NCI-H1092 treated with DMSO at 0.1 percent for 48 hours (cell line): ENCODE measurements at places on chromosomes 16 and 17.

DNA sequence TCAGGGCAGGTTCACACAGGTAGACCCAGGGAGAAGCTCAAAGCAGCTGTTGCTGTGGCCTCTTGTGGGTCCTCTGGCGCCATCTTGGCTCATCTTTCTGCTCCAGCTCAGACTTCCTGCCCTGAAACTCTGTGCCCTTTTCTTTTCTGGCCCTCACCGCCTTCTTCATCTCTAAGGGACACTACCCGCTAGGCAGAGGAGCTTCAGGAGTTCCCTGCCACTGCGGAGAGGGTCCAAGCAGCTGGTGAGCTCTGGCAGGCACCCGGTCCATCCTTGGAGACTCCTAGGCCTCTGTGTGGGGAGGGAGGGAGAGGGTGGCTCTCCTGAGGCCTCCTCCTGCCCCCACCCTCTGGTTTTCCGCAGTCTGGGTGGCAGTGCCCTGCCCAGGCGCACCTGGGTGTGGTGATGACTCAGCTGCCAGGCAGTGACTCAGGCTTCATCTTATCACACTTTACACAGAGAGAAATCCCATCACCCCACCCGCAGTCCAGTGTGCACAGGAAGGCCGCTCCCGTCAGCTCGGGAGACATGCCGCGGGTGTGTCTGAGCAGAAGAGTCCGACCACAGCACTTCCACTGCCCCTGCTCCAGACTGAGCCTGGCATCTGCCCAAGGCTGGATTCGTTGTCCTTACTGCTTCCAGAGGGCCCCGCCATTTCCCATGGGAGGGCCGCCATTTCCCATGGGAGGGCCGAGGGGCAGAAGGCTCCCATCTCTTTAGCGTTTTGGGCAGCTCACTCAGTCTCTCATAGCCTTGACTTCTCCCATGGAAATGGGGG, 7.3 kb downstream of the NT5C start:
- DNase-seq, result no peak

DNA sequence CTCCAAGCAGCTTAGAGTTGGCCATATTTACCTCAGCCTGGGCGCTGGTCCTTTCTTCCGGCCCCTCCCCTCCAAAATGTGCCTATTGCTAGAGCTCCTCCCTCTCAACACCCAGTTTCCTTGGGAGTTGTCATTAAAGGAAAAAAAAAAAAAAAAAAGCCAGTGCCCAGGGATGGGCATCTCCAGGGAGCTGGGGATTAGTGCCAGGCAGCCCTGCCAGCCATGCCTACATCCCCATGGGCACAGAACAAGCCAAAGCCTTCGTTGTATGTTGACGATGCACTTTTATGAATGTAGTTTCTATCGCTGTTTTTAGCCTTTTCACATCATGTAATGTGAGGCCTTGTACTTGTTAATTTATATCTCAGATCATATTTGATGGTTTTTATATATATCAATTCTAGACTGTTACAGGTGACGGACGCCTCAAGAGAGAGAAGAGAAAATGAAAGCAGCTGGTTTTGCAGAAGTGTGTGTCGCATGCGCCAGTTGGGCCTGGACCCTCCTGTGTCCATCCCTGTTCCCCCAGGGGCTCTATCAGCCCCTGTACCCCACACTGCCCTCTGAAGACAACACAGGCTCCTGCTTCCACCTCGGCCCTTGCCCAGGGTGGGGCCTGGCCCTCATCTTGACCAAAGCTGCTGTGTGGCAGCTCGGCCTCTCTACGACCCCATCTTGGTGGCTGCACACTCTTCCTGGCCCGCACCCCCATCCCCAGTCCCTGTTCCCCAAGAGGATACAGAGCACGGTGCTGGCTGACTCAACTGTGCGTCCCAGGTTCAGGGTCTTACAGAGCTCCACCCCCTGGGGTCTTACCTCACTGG, 4.8 kb downstream of the LIMD2 start:
- DNase-seq, result no peak

DNA sequence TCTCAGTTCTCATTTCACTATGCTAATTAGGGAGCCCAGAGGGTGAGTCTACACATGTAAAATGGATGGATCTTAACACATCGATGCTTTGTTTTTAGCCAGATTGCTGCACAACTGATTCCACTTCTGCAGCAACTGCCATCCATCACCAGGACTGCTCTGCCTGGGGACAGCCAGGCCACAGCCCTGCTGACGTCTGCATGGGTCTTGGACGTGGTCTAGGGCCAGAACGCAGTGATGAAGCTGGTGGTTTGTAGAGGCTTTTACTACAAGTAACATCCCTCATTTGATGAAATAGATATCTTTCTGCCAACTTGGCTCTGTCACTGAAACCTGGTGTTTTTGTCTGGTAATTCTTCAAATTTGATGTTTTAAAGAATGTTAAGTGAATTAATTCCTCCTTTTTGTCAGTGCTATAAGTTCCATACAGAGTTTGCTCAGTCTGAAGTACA, 50.6 kb downstream of the MARCHF10 start:
- DNase-seq, result no peak

- no peak for DNase-seq
Observed at GRCh38 chr16:66054095-66054494, 312.4 kb upstream of the CDH5 start.

GRCh38 chr16:71803305-71803690, 5.3 kb downstream of the AP1G1 start:
- no peak for DNase-seq

DNA sequence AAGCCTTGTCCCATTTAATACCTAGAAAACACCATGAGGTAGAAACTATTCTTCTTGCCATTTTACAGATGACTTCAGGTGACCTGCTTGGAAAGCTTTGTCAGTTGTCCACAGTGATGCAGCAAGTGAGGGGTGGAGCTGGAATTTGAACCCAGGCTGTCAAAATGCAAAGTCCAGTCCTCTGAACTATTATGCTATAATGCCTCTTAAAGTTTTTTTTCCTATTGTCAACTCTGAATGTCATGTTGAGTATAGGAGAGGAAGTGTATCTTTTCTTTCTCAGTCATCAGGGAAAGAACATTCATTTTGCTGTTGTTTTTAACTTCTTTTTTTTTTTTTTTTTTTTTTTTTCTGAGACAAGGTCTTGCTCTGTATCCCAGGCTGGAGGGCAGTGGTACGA, 525.6 kb downstream of the XYLT1 start:
- DNase-seq, result no peak

DNA sequence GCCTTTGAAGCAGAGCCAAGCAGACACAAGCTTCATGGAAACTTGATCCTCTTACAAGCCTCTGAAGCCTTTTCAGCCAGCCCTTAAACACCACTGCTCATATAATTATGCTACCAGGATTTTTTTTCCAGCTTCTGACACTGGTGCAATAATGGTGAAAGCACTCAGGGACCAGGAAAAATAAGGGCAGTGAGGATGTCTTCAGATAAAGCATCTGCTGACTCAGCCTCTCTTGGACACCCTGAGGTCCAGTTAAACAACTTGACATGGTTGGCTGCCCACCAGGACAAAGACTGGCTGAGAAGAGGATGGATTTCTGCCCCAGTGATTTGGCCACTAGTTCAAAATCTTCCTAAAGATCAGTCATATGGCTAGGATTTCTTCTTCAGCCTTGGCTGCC, 124.2 kb upstream of the N4BP1 start:
- peak; percentile 21 for DNase-seq

GRCh38 chr16:89581861-89582563, 6.5 kb downstream of the CPNE7 start:
- peak; percentile 28 for DNase-seq

GRCh38 chr17:65898651-65899050, 293.3 kb downstream of the CEP112 start:
- no peak for DNase-seq

- no peak for DNase-seq
Observed at GRCh38 chr16:60060731-60061130, 1326.6 kb upstream of the GOT2 start.

- DNase-seq, result no peak
Observed at GRCh38 chr17:68853036-68853435, 102.2 kb downstream of the ABCA8 start.

DNA sequence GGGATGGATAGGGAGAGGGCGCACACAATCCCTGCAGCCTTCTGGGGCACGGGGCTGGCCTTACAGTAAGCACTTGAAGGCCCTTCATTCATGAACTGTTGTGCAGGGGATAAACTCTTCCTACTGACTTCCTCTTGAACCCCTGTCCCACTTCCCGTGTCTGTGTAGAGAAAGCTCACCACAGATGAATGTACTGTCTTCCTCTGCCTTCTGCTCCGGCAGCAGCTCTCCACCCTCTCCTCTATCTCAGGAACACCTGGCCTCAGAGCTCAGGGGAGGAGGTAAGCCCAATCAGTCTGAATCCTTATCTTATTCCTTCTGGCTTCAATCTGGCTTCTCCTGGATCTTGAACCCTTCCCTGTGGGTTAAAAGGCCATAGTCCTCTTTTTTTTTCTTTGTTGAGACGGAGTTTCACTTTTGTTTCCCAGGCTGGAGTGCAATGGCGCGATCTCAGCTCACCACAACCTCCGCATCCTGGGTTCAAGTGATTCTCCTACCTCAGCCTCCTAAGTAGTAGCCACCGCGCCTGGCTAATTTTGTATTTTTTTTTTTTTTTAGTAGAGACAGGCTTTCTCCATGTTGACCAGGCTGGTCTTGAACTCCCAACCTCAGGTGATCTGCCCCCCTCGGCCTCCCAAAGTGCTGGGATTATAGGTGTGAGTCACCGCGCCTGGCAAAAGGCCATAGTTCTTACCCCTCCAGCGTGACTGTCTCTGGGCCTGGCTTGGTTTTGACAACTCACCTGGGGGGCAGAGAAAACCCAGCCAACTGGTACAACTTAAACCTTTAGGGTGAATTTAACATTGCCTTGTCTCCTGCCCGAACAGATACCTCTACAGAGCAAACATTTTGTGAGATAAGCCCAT, 7.2 kb upstream of the SLC52A1 start:
- no peak for DNase-seq

DNA sequence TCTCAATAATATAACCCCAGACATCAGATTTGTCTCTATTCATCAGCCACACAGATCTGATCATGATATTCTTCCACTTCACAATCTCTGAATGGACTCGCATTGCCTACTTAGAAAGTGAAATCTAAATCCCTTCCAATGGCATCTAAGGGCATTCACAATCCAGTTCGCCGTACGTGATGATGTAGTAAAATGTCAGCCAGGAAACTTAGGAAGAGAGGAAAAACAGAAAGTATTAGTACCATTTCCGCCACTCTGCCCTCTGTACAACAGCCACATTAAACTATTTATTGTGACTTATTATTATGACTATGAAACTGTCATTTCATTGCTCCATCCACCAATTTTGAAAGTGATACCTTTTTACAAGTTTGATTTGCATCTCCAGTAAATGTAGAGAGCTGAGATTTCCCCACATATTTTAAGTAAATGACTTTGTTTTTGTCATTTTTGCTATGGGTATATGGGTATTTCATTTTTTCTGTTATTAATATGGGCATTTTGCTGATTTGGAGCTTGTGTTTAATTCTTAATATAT, 69.4 kb upstream of the SMIM36 start:
- no peak for DNase-seq

DNA sequence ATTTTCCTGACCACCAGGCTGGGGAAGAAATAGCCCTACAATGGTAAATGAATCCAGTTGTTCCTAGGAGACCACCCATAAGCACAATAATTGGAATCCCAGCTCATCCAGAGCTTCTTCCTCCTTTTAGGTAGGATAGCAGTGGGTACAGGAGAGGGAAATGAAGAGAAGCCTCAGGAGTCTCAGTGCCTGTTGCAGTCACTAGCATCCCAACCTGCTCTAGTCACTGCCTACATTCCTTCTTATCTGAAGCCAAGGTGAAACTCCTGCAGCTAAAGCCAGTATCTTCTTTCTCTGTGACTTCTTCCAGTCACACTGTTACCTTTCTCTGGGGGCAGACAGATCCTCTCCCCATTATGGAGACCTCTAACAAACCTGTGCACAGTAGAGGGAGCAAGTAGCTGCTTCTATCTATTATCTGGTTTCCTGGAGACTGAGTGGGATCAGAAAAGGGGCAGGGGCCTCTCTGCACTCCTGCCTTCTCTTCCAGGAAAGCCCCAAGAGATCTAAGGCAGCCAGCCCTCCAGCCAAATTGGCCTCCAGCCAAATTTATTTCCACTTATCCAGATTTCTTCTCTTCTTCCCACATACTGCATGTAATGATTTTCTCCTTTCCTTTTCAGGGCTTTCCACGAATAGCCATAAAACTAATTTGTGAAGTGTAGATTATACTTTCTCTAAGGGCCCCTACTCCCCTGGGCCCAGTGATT, 85.5 kb downstream of the SSH2 start:
- DNase-seq, result peak; percentile 22

GRCh38 chr17:15006421-15007128, 258.6 kb downstream of the PMP22 start:
- DNase-seq, result no peak

DNA sequence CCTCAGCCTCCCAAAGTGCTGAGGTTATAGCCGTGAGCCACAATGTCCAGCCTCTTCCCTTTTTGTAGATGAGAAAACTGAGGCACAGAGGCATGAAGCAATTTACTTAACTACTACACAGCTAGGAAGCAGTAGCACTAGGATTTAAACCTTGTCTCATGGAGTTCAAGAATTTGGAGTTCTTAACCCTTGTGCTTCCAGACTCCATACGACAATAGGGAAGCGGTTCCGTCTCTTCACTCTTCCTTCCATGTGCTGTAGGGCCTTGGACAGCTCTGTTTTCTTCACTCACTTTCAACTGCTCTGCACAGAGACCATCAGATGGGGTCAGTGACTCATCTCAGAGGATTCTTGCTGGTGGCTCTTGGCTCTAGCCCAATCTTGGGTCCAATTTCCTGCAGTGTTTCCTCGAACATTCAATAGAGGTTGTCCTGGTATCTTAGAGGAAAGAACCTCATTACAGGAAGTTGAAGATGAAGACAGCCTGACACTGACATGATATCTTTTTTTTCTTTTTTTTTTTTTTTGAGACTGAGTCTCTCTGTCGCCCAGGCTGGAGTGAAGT, 19.3 kb downstream of the ITGAL start:
- no peak for DNase-seq

DNA sequence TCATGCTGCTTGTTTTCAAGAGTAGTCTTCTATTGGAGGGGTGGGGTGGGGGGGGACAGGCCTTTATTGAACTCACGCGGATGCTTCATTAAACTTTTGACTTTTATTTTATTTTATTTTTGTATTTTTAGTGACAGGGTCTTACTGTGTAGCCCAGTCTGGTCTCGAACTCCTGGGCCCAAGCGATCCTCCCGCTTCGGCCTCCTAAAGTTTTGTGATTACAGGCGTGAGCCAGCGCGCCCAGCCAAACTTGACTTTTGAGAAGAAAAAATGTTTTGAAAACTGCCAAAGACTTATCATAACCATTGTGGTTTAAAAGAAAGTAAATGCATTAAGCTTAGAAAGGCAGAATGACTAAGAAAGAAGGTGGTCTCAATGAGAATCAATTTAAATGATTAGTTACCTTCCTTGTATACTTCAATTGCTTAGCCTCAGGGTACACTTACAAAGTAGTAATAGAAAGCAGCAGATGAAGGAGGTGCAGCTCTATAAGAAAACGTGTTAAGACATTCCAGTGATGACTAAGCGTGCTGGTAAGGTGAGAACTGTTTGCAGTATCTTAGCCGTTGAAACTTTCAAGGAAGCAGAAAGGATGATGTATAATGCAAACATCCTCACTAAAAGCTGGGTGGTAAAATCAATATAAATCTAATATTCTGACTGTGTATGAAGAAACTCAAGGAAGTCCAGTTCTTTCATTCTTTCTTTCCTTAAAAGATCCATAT, 1.2 kb downstream of the AP2B1 start:
- DNase-seq, result no peak

- DNase-seq, result no peak
Observed at GRCh38 chr16:10598157-10598556, 17.8 kb upstream of the EMP2 start.

GRCh38 chr17:13266606-13267005, 248.8 kb upstream of the ELAC2 start:
- DNase-seq, result no peak
